ENCODE measurements at places on chromosomes 6 and 20.
A peak's percentile ranks its signal among the peaks of the same experiment; 100 is the strongest.

- no peak for DNase-seq
Measured at GRCh38 chr20:16063881-16064280, 509.4 kb downstream of the KIF16B start.

DNA sequence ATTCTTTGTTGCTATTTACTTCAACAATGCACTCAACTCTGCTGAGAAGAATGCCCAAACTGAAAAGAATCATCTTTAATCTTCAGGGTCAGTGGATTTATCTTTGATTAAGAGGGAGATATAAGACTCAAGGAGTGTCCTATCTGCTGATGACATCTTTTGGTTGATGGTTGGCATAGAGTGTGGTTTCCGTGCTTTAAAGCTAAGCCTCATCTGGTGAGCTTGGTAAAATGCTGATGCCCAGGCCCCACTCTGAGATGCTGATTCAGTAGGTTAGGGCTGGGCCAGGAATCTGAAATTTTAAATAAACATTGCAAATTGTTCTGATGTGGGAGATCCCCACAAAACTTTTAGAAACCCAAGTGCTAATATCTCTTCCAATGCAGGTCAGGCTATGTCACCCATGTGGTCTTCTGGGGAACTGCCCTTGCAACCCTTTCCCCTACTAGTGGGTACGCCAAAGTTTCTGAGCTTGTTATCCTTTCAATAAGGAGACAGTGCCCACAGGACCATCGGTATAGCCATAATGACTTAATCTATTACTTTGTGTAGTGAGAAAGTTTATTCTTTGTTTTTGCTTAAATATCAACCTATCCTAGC is 68.5 kb upstream of the ARMH2 start:
- DNase-seq: no peak

DNA sequence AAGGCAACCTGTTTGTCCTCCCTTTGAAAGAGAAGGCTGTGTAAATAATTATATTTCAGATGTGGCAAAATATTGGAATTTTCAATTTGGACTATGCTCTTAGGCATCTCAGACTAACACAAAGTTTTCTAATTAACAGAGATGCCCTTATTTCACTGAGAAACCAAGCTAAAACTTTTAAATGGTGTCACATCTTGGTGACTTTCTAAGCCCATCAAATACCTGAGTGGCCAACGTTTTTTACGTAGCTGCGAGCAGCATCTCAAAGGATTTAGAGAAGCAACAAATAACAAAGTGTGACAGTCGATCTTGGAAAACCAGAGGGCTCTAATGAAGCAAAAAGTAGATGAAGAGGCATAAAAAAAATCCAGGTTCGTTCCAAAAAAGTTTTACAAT is 3.4 kb upstream of the HEY2 start:
- no peak for DNase-seq

- peak; percentile 73 for DNase-seq
Measured at GRCh38 chr6:42339991-42340401, 111.7 kb downstream of the TRERF1 start.

GRCh38 chr20:33165416-33166055 is 2.4 kb upstream of the BPIFA2 start:
- no peak for DNase-seq

GRCh38 chr6:21459641-21460040 is 133.9 kb upstream of the SOX4 start:
- no peak for DNase-seq

GRCh38 chr6:107369493-107369892 is 89.9 kb downstream of the PDSS2 start:
- DNase-seq: no peak

- DNase-seq: no peak
Measured at GRCh38 chr6:139852488-139853140, 478.2 kb upstream of the CITED2 start.

- DNase-seq: no peak
Measured at GRCh38 chr6:111912904-111913303, 39.7 kb upstream of the FYN start.

- no peak for DNase-seq
Measured at GRCh38 chr20:48455651-48456365, 372.0 kb downstream of the PREX1 start.

DNA sequence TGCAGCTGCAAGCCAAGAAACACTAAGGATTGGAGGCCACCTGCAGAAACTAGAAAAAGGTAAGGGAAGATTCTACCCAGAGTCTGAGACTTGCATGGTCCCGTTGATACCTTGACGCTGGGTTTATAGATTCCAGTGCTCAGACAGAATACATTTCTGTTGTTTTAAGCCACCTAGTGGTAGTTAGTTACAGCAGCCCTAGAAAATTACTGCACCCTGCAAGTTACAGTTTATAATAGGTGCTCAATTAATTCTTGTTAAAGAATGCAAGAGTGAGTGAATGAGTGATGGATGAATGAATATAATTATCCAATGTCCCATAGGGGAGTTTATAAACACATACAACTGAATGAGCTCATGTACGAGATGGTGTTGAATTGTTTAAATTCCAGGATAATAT is 453.1 kb upstream of the SLC35B3 start:
- peak; percentile 47 for DNase-seq

- DNase-seq: no peak
Measured at GRCh38 chr20:11796026-11796425, 121.7 kb upstream of the BTBD3 start.

DNA sequence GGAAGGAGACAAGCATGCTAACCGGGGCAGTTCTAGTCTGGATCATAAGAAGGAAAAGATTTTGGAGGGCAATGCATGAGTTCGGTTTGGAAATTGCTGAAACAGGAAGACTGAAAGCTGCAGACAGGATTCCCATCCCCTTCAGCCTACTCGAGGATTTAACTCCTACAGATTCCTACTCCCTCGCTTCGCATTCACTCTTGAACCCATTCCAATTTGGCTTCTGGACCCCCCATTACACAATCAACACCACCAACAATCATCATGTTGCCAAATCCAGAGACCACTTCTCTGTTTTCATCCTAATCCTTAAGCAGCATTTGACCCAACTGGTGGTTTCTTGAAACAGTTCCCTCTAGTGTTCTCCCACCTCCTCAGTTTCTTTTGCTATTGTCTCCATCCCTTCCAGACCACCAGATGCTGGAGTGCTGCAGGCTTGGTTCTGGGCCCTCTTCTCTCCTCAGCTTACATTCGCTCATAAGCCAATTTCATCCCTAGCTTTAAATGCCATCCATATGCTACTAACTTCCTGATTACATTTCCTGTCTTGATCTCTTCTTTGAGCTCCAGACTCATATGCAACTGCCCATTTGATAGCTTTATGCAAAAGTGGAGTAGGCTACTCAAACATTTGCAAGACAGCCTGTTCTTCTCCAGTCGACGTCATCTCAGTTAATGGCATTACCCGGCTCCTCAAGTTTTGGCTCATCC is 66.5 kb downstream of the DTNBP1 start:
- no peak for DNase-seq

DNA sequence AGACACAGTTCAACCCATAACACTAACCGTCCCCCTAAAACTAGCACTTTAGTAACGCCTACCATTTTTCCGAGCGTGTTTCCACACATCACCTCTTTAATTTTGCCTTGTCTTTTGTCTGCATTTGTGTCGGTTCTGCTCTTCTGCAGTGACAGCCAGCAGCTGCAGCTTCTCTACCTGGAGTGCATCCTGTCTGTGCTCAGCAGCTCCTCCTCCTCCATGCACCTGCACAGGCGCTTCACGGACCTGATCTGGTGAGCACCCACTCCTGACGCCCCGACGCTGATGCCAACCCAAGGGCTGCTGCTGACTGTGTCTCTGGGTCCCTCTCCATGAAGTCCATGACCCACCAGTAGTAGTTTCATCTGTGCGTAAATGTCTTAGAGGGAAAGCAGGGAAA is 35.4 kb upstream of the PBOV1 start:
- DNase-seq: no peak
